ENCODE measurements at places on chromosomes 6 and 20. TPM values are rescaled to one million over a fixed set of nuclear protein-coding genes. Genes with fewer than 3 reads are reported as not detected.

Gene TCF19
- 0.63 TPM for polyA plus RNA-seq

Gene EEF1E1
- 12.9 TPM for polyA plus RNA-seq

Gene GABRR1
- polyA plus RNA-seq: not detected

Gene RHAG
- 0.07 TPM for polyA plus RNA-seq

Gene ENPP5
- polyA plus RNA-seq: 0.17 TPM

Gene LIN28B
- polyA plus RNA-seq: not detected

Gene ANKS1A
- 4.3 TPM for polyA plus RNA-seq

Gene LY6G6D
- polyA plus RNA-seq: not detected

Gene ALDH8A1
- polyA plus RNA-seq: 115 TPM

Gene TMEM30A
- 36.3 TPM for polyA plus RNA-seq

Gene CABLES2
- polyA plus RNA-seq: 0.92 TPM

Gene MUC22
- polyA plus RNA-seq: not detected

Gene CBLN4
- 0.57 TPM for polyA plus RNA-seq

Gene VSX1
- polyA plus RNA-seq: not detected

Gene ARMH2
- not detected for polyA plus RNA-seq

Gene EYA2
- 0.54 TPM for polyA plus RNA-seq

Gene C20orf144
- not detected for polyA plus RNA-seq

Gene DNMT3B
- 0.26 TPM for polyA plus RNA-seq

Gene TLDC2
- 0.08 TPM for polyA plus RNA-seq

Gene CCDC28A
- polyA plus RNA-seq: 18.7 TPM
